Chondrocyte (in vitro differentiated cells): ENCODE measurements at places on chromosomes 5 and 9. TPM values are rescaled to one million over a fixed set of nuclear protein-coding genes. Genes with fewer than 3 reads are reported as not detected.

Gene SLC45A2
- total RNA-seq, result 0.12 to 0.51 TPM in 2 of 3 replicates, not detected in the other

Gene NFIB
- total RNA-seq, result 28.2 to 66.3 TPM (median 63.1 TPM) in 3 replicates

Gene MCCC2
- total RNA-seq, result 18.8 to 24.3 TPM (median 20.5 TPM) in 3 replicates

GRCh38 chr5:179696603-179697002 is 2.2 kb upstream of the CANX start:
- DNase-seq, result no peak
- no peaks in the 10 kb centered on the region for H3K36me3 ChIP-seq
- H3K4me3 ChIP-seq, result no peak overlapping the region
- H3K27me3 ChIP-seq, result no peaks in the 10 kb centered on the region

- H3K27ac ChIP-seq, result no peak overlapping the region
- H3K36me3 ChIP-seq, result no peaks in the 10 kb centered on the region
- H3K27me3 ChIP-seq, result no peaks in the 10 kb centered on the region
- H3K4me1 ChIP-seq, result no peaks in the 10 kb centered on the region
- no peak for DNase-seq
- no peak overlapping the region for H3K4me3 ChIP-seq
Observed at GRCh38 chr5:180598797-180599589, 7.7 kb upstream of the SCGB3A1 start.

DNA sequence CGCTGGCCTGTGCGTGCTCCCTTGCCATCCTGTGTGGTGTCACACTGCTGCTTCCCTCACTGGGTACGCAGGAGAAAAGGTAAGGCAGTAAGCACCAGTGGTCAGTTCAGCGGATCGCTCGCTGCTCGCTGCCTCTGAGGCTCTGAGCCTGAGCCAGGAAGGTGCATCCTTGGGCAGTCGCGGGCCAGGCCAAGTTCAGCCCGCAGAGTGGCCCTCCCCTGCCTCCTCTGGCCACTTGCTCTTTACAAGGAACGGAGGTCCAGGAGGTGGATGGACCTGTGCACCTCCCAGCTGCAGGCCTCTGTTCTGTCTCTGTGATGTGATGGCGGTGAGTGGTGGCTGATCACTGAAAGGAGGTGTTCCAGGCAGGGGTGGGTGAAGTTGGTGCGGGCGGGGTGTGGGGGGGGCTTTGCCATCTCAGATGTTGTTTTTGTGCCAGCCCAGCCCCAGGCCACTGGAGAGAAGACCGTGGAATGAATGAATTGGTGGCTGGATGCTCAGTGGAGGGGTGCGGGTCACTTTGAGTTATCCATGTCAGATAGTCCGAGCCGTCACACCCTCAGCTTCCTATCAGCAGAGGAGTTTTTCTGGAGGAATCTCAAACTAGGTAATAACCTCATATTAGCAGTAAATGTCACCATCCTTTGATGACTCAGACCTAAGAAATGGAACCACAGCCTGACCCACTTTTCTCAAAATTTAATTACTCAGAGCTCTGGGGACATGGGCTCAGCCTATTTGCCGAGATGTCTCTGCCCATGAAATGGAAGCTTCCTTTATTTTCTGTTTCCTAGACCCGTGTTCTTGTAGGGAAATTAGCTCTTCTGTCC is 7.3 kb downstream of the COL5A1 start:
- H3K27me3 ChIP-seq, result no peaks in the 10 kb centered on the region
- H3K4me3 ChIP-seq, result peak overlapping the region; percentile 38
- H3K4me1 ChIP-seq, result peaks cover 84% of the 10 kb centered on the region
- H3K27ac ChIP-seq, result peak overlapping the region; percentile 93
- peaks cover 39% of the 10 kb centered on the region for H3K36me3 ChIP-seq

- H3K4me3 ChIP-seq, result no peak overlapping the region
- H3K27ac ChIP-seq, result no peak overlapping the region
- H3K27me3 ChIP-seq, result no peaks in the 10 kb centered on the region
- no peaks in the 10 kb centered on the region for H3K36me3 ChIP-seq
- H3K4me1 ChIP-seq, result peaks cover 14% of the 10 kb centered on the region
- no peak for DNase-seq
Observed at GRCh38 chr5:56740868-56741267, 74.5 kb upstream of the MAP3K1 start.

- no peaks in the 10 kb centered on the region for H3K4me1 ChIP-seq
- peaks cover 8% of the 10 kb centered on the region for H3K27me3 ChIP-seq
- H3K36me3 ChIP-seq, result peaks cover 3% of the 10 kb centered on the region
- DNase-seq, result no peak
Observed at GRCh38 chr9:101119206-101119819, 90.8 kb downstream of the PLPPR1 start.

DNA sequence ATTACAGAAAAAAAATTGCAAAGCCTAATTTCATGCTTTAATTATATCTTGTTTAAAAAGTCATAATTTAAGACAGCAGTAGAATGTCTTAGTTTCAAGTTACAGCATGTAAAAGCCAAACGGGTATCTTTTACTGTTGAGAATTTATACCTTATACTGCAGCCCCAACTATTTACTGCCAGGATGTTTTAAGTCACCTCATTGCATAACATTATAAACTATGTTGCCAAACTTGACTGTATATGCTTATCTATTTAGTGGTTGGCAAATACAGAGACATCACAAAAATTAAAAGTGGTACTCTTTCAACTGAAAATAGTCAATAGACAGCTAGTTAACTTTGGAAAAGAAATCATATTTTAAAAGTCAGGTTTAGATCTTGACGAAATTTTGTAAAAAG is 119.5 kb downstream of the EDIL3 start:
- H3K4me1 ChIP-seq, result peaks cover 70% of the 10 kb centered on the region
- DNase-seq, result no peak
- no peak overlapping the region for H3K27ac ChIP-seq

GRCh38 chr9:95457769-95458168 is 59.0 kb downstream of the PTCH1 start:
- H3K4me3 ChIP-seq, result no peak overlapping the region
- no peaks in the 10 kb centered on the region for H3K27me3 ChIP-seq
- peak overlapping the region; percentile 70 for H3K27ac ChIP-seq
- no peak for DNase-seq
- H3K36me3 ChIP-seq, result peaks cover 18% of the 10 kb centered on the region
- peaks cover 51% of the 10 kb centered on the region for H3K4me1 ChIP-seq

- peaks cover 5% of the 10 kb centered on the region for H3K36me3 ChIP-seq
- H3K27ac ChIP-seq, result no peak overlapping the region
- no peak for DNase-seq
- H3K4me1 ChIP-seq, result peaks cover 24% of the 10 kb centered on the region
- H3K4me3 ChIP-seq, result no peak overlapping the region
Observed at GRCh38 chr9:1048231-1048619, 1.9 kb upstream of the DMRT2 start.

DNA sequence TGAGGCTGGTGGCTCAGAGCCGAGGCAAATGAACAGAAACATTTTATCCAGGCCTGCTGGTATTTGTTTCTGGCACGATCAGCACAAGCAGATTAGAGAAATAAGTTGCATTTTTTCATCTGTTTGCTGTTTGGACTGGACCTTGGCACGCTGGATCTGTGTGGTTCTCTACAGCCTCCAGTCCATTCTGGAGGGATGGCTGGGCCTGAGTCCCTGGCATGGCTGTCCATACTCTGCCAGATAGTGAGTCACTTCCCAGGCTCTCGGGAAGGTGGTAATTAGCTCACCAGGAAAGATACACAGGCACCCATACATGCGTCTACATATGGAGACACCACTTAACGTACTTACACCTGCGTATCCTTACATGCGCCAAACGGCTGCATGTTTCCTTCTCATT is 78.6 kb downstream of the SPRY4 start:
- no peak for DNase-seq
- no peak overlapping the region for H3K4me3 ChIP-seq
- H3K27ac ChIP-seq, result no peak overlapping the region
- H3K27me3 ChIP-seq, result no peaks in the 10 kb centered on the region

DNA sequence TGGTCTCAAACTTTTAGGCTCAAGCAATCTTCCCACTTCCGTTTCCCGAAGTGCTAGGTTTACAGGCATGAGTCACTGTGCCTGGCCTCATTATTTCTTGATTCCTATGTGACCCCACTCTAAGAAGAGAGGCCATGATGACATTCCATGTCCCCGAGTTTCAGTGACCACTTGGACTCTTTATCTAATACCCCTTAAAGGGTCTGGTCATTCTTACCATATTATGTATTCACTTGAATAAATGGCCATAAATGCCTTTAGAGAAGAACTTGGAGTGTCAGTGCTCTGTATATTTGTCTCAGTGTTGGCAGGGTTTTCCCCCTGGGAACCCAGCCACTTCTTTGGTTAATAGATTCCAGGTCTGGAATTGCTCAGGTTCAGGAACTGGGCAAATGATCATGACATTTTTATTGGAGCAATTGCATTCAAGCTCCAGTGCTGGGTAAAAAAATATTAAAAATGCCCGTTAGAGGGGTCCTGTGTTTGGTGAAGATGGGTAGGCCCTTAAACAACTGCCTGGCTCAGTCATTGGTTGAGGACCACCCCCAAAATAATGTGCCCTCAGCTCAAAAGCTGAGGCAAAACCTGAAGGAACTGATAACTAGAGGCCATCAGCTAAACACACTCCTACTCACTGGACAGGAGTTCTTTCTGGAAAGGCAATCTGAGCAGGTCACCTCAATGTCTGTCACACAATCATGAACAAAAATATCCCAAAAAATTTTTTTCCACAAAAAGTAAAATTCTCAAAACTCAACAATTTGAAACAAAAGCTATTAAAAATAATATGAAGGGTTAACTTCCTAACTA is 186.6 kb upstream of the ZNF608 start:
- H3K4me1 ChIP-seq, result peaks cover 6% of the 10 kb centered on the region
- H3K27me3 ChIP-seq, result no peaks in the 10 kb centered on the region
- no peak for DNase-seq
